WTC11 (cell line): ENCODE measurements at places on chromosomes 16 and 17. TPM values are rescaled to one million over a fixed set of nuclear protein-coding genes. Genes with fewer than 3 reads are reported as not detected.
A peak's percentile ranks its signal among the peaks of the same experiment; 100 is the strongest.

DNA sequence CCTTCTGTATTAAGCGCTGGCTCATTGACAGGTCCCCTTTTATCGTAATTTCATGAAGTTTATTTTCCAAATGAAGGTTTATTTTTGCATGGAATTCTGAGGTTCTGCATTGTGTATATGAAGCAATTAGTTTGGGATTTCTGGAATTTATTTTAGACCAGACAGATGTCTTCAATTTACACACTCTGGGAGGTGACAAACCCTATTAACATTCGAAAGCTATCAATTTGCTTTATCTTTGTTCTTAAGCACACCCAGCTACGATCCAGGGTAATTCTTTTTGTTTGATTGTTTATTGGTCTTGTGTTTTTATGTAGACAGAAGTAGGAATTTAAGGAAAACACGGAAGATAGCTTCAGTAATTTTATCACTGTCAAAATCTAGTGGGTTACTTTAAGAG is 264.6 kb downstream of the HS3ST3A1 start:
- no peak for DNase-seq
- no peaks in the 10 kb centered on the region for H3K36me3 ChIP-seq
- H3K27me3 ChIP-seq: peaks cover 17% of the 10 kb centered on the region
- H3K4me1 ChIP-seq: peaks cover 21% of the 10 kb centered on the region

GRCh38 chr16:12081048-12081404 is 104.5 kb downstream of the SNX29 start:
- H3K4me3 ChIP-seq: no peak overlapping the region
- peaks cover 7% of the 10 kb centered on the region for H3K4me1 ChIP-seq
- no peaks in the 10 kb centered on the region for H3K36me3 ChIP-seq
- no peak overlapping the region for H3K27ac ChIP-seq

- no peaks in the 10 kb centered on the region for H3K4me1 ChIP-seq
- H3K27me3 ChIP-seq: no peaks in the 10 kb centered on the region; the same call in 1 of the 2 replicates
- no peak overlapping the region for H3K27ac ChIP-seq
- no peak overlapping the region for H3K4me3 ChIP-seq
- DNase-seq: no peak
- no peaks in the 10 kb centered on the region for H3K36me3 ChIP-seq
Observed at GRCh38 chr16:52613508-52613907, 66.6 kb upstream of the TOX3 start.

DNA sequence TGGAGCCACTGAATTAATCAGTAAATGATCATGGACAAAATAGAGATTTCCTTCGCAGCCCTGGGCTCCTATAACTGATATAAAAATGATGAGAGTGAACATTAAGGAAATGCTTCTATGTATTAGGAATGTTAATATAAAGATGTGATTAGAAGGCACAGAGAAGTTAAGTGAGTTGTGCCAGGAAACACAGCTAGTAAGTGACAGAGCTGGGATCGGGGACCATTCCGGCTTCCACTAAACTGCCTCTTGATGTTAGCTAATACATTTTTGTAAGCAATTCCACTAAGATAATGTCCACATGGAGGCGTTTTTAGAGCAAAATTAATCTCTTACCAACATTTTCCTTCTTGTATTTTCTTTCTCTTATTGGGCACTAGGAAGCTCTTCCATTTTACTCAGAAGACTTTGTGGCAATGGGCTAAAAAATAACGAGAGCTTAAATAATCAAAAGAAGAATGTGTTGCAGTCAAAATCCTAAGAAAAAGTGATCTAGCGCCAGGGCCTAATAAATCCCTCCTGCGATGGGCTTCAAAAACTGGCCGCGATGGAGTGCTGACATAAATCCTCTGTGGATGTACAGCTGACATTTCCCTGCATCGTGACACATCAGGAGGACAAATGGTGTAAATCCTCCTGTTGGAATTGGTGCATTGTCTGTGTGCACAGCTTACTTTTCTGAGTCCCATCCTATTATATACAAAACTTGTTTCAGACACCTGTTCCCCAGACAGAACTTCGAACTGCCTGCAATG is 326.1 kb upstream of the MAF start:
- no peaks in the 10 kb centered on the region for H3K27me3 ChIP-seq
- H3K4me1 ChIP-seq: no peaks in the 10 kb centered on the region
- H3K27ac ChIP-seq: no peak overlapping the region
- no peak overlapping the region for H3K4me3 ChIP-seq
- no peak for DNase-seq

- H3K36me3 ChIP-seq: peaks cover 6% of the 10 kb centered on the region; the same call in 1 of the 2 replicates
- no peaks in the 10 kb centered on the region; the same call in 1 of the 2 replicates for H3K4me1 ChIP-seq
- no peak overlapping the region for H3K4me3 ChIP-seq
- DNase-seq: no peak
- no peaks in the 10 kb centered on the region for H3K27me3 ChIP-seq
Observed at GRCh38 chr17:78544881-78545755, 32.1 kb downstream of the DNAH17 start.

- peaks cover 13% of the 10 kb centered on the region for H3K4me1 ChIP-seq
- no peak overlapping the region for H3K27ac ChIP-seq
- no peaks in the 10 kb centered on the region for H3K27me3 ChIP-seq
- DNase-seq: no peak
- no peaks in the 10 kb centered on the region for H3K36me3 ChIP-seq
Observed at GRCh38 chr16:12704492-12705111, 99.1 kb downstream of the CPPED1 start.

GRCh38 chr17:9828296-9829295 is 2.9 kb downstream of the GLP2R start:
- no peaks in the 10 kb centered on the region for H3K36me3 ChIP-seq
- no peak overlapping the region for H3K27ac ChIP-seq
- peaks cover 4% of the 10 kb centered on the region for H3K4me1 ChIP-seq
- no peak overlapping the region for H3K4me3 ChIP-seq
- no peak for DNase-seq

GRCh38 chr16:51524555-51525373 is 373.7 kb upstream of the SALL1 start:
- H3K27ac ChIP-seq: no peak overlapping the region
- H3K4me1 ChIP-seq: peaks cover 24% of the 10 kb centered on the region
- no peak overlapping the region for H3K4me3 ChIP-seq
- peaks cover 21% of the 10 kb centered on the region for H3K36me3 ChIP-seq
- H3K27me3 ChIP-seq: no peaks in the 10 kb centered on the region; the same call in 1 of the 2 replicates

DNA sequence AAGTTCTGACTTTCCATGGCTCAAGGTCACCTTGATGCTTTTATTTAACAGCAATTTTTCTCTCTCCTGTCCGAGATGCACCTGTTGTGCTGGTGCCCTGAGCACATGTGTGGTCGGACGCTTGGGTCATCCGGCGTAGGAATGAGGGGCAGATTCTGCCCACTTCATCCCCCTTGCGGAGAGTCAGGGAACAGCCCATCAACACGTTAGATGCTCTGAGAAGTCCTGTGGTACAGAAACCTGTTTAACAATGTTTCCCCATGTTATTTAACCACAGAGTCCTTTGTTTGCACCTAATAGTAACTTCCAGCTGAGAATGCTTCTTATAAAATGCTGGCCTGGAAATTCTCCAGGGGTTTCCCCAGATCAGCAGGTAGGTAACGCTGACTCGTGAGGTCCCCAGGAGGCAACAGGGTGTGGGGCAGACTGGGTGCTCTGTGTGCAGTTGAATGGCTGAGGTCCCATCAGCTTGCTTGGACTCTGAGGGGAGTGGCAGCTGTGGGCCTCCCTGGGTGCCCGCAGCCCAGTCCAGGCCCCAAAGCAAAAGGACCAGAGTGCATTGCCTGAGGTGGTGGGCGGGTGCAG is 17.8 kb downstream of the DOC2B start:
- DNase-seq: peak; percentile 53
- no peak overlapping the region; the same call in 1 of the 2 replicates for H3K27ac ChIP-seq
- H3K36me3 ChIP-seq: no peaks in the 10 kb centered on the region
- H3K4me3 ChIP-seq: no peak overlapping the region

DNA sequence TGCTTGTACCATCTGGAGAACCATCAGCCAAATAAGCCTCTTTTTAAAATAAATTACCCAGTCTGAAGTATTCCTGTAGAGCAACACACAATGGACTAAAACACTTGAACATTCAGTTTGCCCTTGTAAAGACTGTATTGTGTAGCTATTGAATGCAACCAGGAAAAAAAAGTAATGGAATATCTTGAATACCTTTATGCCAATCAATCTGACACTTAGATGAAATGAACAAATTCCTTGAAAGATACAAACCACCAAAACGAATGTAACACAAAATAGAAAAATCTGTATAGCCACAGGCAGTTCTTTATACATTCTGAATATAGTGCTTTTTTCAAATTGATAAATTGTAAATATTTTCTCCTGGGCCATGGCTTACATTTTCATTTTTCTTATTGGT is 63.3 kb upstream of the KCNJ16 start:
- no peak overlapping the region for H3K27ac ChIP-seq
- peaks cover 6% of the 10 kb centered on the region; the same call in 1 of the 2 replicates for H3K4me1 ChIP-seq
- no peak overlapping the region for H3K4me3 ChIP-seq
- H3K27me3 ChIP-seq: no peaks in the 10 kb centered on the region
- H3K36me3 ChIP-seq: no peaks in the 10 kb centered on the region
- no peak for DNase-seq

GRCh38 chr16:68033101-68033500 is 10.0 kb downstream of the DUS2 start:
- H3K4me1 ChIP-seq: no peaks in the 10 kb centered on the region
- DNase-seq: no peak
- no peak overlapping the region for H3K27ac ChIP-seq
- peaks cover 6% of the 10 kb centered on the region; the same call in 1 of the 2 replicates for H3K36me3 ChIP-seq

- no peaks in the 10 kb centered on the region for H3K36me3 ChIP-seq
- peak overlapping the region; percentile 65 for H3K27ac ChIP-seq
- no peak overlapping the region for H3K4me3 ChIP-seq
- peaks cover 13% of the 10 kb centered on the region for H3K4me1 ChIP-seq
- peaks cover 6% of the 10 kb centered on the region for H3K27me3 ChIP-seq
- DNase-seq: no peak
Observed at GRCh38 chr17:300881-301280, 51.7 kb downstream of the RPH3AL start.

The SPAG5 gene
- 120 to 146 TPM (median 125 TPM) in 3 replicates for total RNA-seq

The ADAMTS18 gene
- 0.17 to 0.94 TPM (median 0.23 TPM) in 3 replicates for total RNA-seq

The CDYL2 gene
- 4.3 to 8.2 TPM (median 5.4 TPM) in 3 replicates for total RNA-seq

The P4HB gene
- total RNA-seq: 343 to 380 TPM (median 360 TPM) in 3 replicates

The TBC1D3E gene
- not detected in 3 replicates for total RNA-seq

The KRT36 gene
- total RNA-seq: not detected in 3 replicates

The RGS9 gene
- 11.3 to 17.8 TPM (median 13.3 TPM) in 3 replicates for total RNA-seq

The ATP2A1 gene
- total RNA-seq: 4.7 to 6.4 TPM (median 5.6 TPM) in 3 replicates

The LITAFD gene
- total RNA-seq: not detected in 3 replicates

The FLCN gene
- total RNA-seq: 40.8 to 42.4 TPM (median 42.3 TPM) in 3 replicates
